Iris pigment epithelial cell (primary cell): ENCODE measurements at places on chromosomes 11 and 22.

DNA sequence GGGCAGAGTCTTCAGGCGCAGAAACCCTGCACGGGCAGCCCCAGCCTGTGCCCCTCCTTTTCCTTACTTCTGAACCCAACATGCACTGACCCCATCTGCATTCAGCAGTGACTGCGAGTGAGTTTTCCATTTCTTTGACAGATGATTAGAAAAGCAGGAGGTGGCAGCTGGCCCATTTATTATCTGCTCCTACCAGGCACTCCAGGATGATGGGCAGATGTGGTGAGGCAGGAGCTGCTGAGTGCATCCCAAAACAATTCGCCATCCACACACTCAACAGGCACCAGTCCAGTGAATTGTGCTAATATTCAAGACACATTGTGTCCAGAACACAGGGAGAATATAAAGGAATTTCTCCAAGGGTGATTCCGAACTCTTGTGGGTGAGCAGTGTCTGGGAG is 208.5 kb downstream of the TENM4 start:
- no peak for DNase-seq

DNA sequence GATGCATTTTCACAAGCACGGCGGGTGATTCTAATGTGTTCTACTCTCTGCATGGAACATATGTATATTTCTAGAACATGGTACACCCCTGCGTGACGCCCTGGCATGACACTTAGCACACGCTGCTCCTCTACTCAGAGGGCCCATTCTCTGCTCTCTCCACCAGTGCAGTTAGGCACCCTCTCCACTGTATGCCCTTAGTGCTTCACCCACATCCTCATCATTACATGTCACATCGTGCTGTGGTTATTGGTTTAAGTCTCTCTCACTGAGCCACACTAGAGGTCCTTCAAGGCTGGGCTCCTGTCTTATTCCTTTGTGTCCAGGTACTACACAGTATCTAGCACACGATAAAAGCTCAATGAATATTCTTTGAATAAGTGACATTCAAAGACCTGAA is 16.7 kb downstream of the TMPRSS13 start:
- no peak for DNase-seq

DNA sequence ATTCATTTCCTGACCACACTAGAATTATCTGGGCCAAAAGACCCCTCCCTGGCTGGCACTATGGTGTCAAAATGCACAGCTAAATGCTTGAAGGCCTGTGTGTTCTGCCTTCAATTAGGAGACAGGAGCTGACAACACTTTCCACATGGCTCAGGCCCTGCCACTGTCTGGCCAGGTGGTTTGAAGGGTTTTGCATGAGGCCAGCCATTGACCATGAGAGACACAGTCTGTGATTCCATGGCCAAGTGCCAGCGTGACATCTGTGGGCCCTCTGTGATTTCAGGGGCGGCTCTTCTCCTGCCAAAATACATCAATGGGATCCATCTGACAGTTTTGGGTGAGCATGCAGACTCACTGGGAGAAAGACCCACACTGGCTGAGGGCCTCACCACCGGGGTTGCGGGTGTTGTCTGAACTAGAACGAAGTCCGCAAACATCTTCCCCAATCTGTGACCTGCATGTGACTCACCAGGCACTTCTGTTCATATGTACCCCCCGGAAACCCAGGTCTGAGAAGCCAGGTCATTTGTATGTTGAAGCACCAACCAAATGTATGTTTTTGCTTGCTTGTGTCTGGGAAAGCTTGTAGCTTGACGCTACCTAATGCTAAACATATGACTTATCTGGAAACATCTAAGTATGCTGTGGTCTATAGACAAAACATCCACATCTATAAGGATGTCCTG is 20.7 kb upstream of the NAV2 start:
- no peak for DNase-seq

GRCh38 chr11:14819596-14819995 is 72.4 kb downstream of the CYP2R1 start:
- DNase-seq: no peak

DNA sequence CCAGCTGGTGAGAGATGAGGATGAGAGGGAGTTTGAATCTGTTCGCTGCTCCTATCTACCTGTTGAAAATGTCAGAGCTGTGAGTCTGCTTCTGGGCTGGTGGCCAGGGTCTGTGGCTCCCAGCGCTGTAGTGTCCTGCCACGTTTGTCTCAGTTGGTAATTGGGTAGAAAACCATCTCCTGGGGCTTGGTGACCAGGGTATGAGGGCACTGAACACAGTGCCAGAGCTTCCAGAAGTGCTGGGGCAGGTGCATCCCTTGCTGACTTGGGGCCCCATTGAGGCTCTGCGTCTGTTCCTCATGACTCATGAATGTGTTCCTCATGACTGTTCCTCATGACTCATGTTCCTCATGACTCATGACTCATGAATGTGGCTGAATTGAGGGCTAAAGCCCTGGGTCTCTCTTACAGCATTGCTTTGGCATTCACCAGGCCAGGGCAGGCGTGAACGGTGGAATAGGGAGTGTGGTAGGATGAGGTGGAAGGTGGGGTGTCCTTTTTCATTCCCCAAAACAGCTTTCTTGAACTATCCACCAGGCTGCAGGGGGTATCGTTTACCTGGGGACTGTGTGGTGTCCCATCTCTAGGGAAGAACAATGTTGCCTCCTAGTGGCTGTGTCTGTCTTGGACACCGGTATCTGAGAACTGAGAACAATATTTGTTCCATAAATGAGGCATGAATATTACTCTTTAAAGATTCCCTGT is 139.5 kb downstream of the COMMD9 start:
- DNase-seq: peak; percentile 99

DNA sequence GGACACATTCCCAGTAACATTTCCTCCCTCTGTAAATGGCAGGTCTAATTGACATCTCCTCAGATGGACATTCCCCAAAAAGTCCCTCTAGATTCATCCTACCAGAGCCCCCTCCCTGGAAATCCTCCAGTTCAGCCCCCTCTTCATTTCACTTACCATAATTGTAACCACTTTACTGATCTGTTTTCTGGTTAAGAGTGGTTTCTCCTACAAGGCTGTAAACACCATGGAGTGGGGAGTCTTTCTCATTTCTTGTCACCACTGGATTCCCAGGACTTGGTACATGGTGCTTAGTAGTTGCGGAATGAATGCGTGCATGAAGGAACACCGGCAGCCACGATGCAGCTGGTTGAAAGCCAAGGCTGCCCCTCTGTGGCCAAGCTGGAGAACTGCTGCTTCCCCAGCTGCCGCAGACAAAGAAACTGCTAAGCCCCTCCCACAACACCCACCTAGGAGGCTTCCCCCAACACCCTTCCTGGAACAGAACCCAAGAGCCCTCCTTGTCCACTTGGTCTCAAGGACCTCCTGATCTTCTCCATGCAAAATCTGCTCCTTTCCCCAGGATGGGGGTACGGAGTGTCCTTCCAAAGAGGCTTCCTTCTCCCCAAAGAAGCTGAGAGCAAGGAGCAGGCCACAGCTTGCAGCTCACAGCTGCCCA is 18.6 kb upstream of the SCARF2 start:
- DNase-seq: peak; percentile 87

DNA sequence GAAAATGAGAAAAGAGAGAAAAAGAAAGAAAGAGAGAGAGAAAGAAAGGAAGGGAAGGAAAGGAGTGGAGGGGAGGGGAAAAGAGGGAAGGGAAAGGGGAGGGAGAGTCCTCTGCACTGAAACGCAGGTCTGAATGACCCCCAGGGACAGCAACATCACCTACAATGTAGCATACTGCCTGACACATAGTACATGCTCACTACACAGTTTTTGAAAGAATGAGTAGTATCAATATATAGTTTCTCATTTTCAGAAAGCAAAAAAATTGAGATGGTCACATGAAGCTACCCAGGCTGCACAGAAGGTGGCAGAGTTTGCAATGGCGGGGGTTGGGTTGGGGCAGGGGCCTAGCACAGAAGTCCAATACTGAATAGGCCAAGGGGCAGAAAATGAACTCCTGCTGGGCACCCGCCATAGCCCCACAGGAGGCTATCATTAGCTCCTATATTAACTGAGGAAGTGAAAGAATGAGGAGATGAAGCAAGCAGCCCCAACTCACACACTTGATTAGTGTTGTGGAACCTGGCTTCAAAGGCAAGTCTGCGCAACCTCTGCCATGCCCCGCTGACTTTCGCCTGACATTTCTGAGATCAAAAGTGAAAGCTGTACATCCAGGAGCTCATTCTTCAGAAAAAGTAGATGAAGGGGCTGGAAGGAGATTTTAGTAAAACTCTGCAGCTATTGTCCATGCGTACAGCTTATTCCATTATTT is 241.2 kb upstream of the SYN3 start:
- no peak for DNase-seq

DNA sequence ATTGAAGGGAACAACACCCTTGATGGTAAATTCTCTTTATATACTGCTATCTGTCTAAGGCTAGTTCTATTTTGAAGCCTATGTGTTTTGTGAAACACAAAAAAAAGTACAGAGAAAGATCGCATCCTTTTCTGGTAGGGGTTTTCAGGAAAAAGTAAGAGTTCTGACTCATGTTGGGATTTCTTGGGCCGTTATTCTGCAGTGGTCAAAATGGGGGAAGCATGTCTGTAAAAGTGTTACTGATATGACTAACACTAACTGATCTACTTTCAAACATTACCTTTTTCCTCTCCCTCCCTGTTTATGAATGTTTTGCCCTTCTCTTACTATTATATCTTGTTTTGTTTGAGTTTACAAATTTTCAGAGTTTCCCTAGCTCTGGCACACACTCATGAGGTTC is 53.9 kb downstream of the CTNND1 start:
- DNase-seq: no peak

- no peak for DNase-seq
These were observed 2.9 kb upstream of the HORMAD2 start for GRCh38 chr22:30077279-30077880.

- peak; percentile 57 for DNase-seq
These were observed 33.3 kb upstream of the NNMT start for GRCh38 chr11:114262681-114263512.

DNA sequence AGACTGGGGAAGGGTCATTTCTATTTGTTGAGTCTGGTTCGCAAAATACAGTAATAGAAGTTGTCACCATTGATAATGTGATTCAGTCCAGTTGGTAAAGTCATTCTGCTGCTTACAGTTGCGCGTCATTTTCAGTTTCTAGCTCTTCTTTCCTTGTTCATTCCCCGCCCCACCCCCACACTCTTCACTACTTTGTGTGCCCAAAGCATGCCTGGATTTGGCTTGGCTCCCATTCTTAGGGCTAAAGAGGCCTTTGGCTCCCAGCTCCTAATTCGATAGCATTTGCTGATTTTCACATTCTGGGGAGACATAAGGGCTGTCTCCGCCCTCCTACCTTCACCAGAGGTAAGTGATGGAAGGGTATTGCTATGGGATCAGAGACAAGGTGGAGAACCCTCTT is 43.0 kb downstream of the CECR2 start:
- no peak for DNase-seq

DNA sequence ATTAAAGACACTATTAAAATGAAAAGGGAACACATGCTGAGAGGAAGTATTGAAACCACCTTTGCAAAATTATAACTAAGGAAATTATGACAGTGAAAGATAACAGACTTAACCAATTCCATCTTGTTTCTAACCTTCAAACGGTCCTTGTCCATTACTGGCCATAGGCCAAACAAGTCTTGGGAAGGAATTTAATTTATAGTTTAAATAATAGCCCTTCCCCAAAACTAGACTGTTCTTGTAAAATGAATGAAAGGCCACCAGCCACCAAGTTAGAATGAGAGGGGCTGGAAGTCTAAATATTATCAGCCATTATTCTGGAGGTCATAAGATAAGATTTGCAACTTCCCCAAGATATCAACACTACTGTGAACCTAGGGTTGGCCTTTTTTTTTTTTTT is 1.8 kb upstream of the TALDO1 start:
- no peak for DNase-seq

- peak; percentile 34 for DNase-seq
These were observed 5.4 kb upstream of the APOL2 start for GRCh38 chr22:36244522-36245391.

- DNase-seq: no peak
These were observed 9.9 kb downstream of the HTR3A start for GRCh38 chr11:113984781-113985180.

DNA sequence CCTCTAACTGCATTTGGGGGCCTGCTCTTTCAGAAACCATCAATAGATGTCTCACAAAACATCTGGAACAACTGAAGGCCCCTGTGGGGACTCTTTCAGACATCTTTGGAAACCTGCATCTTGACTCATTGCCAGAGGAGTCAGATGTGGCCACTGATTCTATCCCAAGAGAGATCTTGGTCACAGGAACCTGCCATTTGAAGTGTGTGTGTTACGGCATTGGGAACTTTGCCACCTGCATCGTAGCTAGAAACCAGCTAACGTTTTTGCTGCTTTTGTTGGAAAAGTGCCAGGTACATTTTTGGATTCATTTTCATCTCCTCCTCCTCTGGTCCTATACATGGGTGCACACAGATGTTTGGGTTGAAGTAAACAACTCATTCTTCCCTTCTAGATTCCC is 4.3 kb downstream of the SRRD start:
- no peak for DNase-seq

- DNase-seq: peak; percentile 62
These were observed 205.4 kb downstream of the FAM76B start for GRCh38 chr11:95584180-95584579.

DNA sequence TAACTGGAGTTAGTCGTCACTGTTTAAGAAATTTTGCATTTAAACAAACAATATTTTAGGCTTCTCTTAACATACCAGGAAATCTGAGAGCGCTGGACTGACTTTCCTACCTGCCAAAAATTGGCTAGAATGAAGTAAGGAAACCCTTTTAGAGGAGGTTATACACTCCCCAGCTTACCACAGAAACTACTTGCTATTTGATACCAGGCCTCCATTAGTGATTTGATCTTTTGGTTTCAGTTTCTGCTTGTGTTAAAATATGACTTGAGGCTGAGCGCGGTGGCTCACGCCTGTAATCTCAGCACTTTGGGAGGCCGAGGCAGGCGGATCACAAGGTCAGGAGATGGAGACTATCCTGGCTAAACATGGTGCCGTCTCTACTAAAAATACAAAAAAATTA is 419.9 kb downstream of the LRRC4C start:
- no peak for DNase-seq
